ENCODE measurements at places on chromosomes 3 and 15.

DNA sequence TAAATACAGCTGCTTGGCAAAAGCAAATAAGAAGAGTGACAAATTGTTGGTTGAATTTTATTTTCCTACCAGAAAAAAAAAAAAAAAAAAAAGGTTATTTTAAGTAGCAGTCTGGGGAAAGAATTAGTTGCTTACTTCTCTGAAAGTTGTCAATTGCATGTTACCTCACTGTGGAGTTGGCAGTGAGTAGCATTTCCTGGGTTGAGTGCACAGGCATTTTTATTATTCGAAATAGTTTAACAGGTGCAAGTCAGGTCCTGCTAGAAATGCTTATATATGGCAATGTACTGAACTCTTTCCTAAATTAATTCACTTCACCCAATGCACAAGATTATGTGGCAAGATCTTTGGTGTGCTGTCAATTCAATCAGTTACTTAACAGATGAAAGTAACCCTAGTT, 680.6 kb downstream of the EPHA3 start:
- DNase-seq, result no peak

GRCh38 chr3:25381083-25381482, 47.0 kb upstream of the RARB start:
- no peak for DNase-seq

- no peak for DNase-seq
Observed at GRCh38 chr3:64265646-64266045, 40.4 kb upstream of the PRICKLE2 start.

- DNase-seq, result no peak
Observed at GRCh38 chr3:106337116-106337515, 468.3 kb upstream of the CBLB start.

GRCh38 chr15:71124937-71125790, 9.9 kb downstream of the THSD4 start:
- DNase-seq, result no peak

DNA sequence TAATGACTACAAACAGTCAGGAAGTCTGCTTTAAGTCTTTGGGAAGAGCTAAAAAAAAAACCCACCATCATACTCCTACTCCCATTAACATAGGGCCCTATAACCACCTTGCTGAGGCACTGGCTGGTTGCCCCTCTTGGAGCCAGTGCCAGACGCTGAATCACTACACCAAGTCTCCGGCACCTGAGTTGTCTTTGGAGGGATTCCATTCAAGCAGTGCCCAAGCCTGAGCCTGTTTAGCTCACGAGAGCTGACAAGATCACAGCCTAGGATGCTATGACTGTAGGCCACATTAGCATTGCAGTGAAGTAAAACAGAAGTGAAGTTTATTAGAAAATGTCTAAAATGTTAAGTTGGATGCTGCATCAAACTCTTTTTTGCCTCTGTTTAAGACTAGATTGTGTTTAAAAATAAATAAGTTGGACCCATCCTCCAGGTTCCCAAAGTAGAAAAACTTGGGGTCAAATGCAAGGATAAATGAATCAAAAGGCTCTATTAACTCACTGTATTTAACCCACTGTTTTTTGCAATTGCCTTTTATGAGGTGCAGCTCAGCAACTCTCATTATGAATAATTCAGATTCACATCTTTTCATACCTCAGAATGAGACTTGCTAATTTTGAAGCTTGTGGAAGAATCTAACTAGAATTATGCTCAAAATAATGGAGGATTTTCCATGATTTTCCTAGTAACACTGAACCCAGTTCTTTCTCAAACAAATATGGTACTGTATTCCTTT, 461.9 kb downstream of the FOXP1 start:
- peak; percentile 28 for DNase-seq

- DNase-seq, result no peak
Observed at GRCh38 chr15:67063689-67064606, 1.5 kb upstream of the SMAD3 start.

- no peak for DNase-seq
Observed at GRCh38 chr3:7264196-7264526, 403.2 kb downstream of the GRM7 start.

GRCh38 chr3:126951561-126951960, 31.4 kb upstream of the PLXNA1 start:
- no peak for DNase-seq

- no peak for DNase-seq
Observed at GRCh38 chr3:173287361-173287760, 110.2 kb upstream of the NLGN1 start.

- DNase-seq, result no peak
Observed at GRCh38 chr3:16884748-16885592, at the start of gene PLCL2. PLCL2 (plus strand) TSS chr3:16884955; CDS start chr3:16885040, 85 bp downstream.

DNA sequence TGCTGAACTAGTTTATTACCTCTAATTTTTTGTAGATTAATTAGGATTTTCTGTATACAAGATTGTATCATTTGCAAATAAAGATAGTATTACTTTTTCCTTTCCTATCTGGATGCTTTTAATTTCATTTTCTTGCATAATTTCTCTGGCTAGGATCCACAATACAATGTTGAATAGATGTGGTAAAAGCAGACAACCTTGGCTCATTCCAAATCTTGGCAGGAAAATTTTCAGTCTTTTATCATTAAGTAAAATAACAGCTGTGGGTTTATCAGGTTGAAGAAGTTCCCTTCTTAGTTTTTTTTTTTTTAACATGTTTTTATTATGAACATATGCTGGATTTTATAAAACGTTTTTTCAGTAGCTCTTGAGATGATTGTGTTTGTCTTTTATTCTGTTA, 422.6 kb downstream of the AGBL1 start:
- DNase-seq, result no peak

DNA sequence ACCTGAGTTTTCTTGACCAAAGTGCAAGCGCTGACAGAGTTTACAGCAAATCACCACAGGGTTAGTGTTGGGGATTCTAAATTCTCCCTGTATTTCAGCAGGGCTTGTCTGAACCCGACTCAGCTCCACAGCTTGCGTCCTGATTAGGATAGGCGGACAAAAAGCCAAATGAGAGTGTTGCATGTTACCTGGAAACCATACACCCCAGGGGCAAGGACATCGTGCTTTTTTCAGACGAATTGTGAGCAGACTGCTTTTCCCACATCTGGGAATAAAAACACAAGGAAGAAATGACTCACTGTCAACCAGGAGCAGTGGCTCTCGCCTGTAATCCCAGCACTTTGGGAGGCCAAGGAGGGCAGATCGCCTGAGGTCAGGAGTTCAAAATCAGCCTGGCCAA, 3.0 kb downstream of the DZIP1L start:
- no peak for DNase-seq

DNA sequence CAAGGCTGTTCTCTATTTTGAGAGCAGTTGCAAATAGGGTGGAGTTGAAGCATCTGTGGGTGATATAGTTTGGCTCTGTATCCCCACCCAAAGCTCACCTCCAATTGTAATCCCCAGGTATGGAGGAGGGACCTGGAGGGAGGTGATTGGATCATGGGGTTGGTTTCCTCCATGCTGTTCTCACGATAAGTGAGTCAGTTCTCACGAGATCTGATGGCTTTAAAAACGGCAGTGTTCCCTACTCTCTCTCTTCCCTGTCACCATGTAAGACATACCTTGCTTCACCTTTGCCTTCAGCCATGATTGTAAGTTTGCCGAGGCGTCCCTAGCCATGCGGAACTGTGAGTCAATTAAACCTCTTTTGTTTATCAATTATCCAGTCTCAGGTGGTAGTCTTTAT, 21.0 kb downstream of the CHST2 start:
- no peak for DNase-seq

DNA sequence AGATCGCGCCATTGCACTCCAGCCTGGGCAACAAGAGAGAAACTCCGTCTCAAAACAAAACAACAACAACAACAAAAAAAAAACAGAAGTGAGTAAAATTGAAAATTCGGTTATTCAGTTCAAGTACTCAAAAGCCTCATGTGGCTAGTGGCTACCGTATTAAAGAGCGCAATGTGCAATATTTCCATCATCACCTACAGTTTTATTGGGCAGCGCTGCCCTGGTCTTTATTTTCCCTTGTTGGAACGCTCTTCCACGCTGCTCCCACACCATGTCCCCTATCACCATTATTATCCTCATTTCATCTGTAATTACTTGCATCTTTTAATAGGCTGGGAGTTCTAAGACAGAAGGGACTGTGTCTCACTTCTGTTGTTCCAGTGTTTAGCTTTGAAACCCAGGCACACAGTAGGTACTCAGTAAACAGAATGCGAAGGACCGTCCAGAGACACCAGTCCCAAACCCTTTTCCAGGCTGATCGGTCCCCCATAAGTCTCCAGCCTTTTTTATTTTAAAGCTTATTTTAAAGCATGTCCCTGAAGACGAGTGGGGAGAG, 423 bp upstream of the HACD3 start:
- no peak for DNase-seq

- DNase-seq, result no peak
Observed at GRCh38 chr15:80207887-80208286, 44.1 kb downstream of the CTXND1 start.

GRCh38 chr3:139136469-139137202, 91.9 kb upstream of the PRR23C start:
- DNase-seq, result no peak

DNA sequence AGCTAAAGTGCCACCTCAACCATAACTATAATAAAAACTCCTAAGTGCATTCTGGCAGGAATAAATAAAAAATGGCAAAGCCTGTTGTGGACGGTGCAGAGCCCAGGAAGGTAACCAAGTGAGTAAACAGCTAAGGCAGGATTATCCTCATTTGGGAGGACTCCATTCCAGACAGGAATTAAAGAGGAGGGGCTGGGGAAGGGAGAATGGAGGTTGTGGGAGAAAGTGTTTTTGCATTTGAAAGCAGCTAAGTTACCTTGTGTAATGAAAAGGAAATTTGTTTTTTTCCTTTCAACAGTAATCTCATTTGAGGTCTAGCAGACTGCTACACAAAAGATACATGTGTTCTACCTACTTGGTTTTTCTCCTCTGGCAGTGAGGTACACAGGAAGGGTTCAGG, 248.5 kb downstream of the TIGIT start:
- DNase-seq, result no peak

GRCh38 chr15:76172782-76173181, 113.0 kb downstream of the TMEM266 start:
- no peak for DNase-seq

DNA sequence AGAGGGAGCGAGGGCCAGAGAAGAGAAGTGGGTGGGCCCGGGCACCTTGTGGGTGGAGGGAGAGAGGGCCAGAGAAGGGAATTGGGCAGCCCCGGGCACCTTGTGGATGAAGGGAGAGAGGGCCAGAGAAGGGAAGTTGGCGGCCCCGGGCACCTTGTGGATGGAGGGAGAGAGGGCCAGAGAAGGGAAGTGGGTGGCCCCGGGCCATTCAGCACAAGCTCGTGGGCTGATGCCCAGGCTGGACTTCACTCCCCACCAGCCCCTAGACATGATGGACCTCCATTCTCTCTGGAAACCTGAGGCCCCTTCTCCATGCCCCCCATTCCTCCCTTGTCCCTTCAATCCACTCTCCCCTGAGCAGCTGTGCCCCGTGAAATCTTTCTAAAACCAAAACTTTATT, 15.8 kb downstream of the DUSP7 start:
- no peak for DNase-seq

GRCh38 chr3:194034346-194035336, 101.3 kb upstream of the HES1 start:
- no peak for DNase-seq

DNA sequence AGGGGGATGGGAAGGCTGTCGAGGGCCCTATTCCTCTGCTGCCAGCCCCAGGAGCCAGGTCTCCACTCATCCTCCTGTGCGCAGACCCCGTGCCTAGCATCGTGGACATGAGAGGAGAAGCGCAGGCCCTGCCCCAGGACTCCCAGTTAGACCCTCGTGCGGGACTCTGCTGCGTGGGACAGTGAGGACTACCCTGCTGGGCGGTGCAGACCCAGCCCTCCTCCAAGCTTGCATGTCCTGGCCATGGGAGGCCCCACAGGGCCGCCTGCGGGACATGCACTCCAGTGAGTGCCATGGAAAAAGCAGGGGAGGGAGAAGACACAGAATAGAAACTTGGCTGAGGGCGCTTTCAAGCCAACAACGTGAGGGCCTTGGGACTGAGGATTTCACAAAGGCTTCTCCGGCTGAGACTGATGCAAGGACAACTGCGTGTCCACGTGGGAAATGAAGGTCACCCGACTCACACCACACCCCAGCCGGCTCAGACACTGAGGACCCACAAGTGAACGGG, 62.6 kb upstream of the IQSEC1 start:
- DNase-seq, result no peak

- DNase-seq, result peak; percentile 9
Observed at GRCh38 chr3:120350401-120350941, 1.3 kb upstream of the LRRC58 start.

GRCh38 chr15:41813426-41813825, 14.5 kb upstream of the JMJD7 start:
- no peak for DNase-seq

GRCh38 chr3:65210026-65210814, 522.4 kb upstream of the ADAMTS9 start:
- no peak for DNase-seq

GRCh38 chr3:81459733-81460132, 301.7 kb downstream of the GBE1 start:
- DNase-seq, result no peak

GRCh38 chr15:70243686-70244540, 146.2 kb upstream of the TLE3 start:
- no peak for DNase-seq

DNA sequence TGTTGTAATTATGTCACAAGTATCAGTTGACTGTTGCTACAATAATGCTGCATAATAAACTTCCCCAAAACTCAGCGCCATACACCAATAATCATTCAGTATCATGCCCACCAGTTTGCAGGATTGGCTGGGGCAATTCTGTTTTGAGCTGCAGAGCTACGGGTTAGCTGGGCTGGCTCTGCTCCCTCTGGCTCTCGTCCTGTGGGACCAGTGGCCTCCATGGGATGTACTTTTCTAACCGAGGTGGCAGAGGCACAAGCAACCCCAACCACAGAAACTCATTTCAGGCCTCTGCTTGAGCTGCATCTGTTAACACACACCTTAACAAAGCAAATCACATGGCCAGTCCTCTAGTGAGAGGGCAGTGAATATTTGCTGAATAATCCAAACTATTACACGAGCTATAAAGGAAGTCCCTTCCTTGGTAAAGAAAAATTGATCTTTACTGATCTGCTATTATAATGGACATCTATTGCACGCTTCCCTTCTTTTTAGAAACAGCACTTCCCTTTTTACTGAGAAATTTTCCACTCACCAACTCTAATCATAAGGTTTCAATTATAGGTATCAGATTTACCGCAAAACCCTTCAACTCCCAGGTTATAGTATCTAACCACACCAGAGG, 10.9 kb upstream of the BCL2A1 start:
- no peak for DNase-seq

- no peak for DNase-seq
Observed at GRCh38 chr3:125511420-125512118, 8.4 kb downstream of the SNX4 start.

GRCh38 chr3:126063358-126063965, 20.5 kb downstream of the SLC41A3 start:
- DNase-seq, result no peak

GRCh38 chr15:75420698-75421097, 30.8 kb downstream of the SIN3A start:
- DNase-seq, result no peak

- DNase-seq, result no peak
Observed at GRCh38 chr3:4805662-4806061, 173.6 kb upstream of the BHLHE40 start.

GRCh38 chr3:35335703-35336102, 303.6 kb upstream of the ARPP21 start:
- DNase-seq, result peak; percentile 47
